ENCODE measurements at places on chromosomes 13 and 19. TPM values are rescaled to one million over a fixed set of nuclear protein-coding genes. Genes with fewer than 3 reads are reported as not detected.

Gene NLRP12
- 2.2 TPM for total RNA-seq

Gene BCL3
- total RNA-seq, result 5.6 TPM

Gene KLF1
- not detected for total RNA-seq

Gene CHAMP1
- 12.6 TPM for total RNA-seq

Gene C19orf33
- total RNA-seq, result not detected

Gene OR10H2
- total RNA-seq, result not detected

Gene CCNE1
- 4.9 TPM for total RNA-seq

Gene ONECUT3
- not detected for total RNA-seq

Gene HCST
- not detected for total RNA-seq

Gene CERS1
- 2.3 TPM for total RNA-seq

Gene CAPN12
- not detected for total RNA-seq

Gene KLK7
- total RNA-seq, result not detected

Gene FUT2
- total RNA-seq, result not detected

Gene LRRC8E
- total RNA-seq, result 1.3 TPM

Gene ZNF610
- total RNA-seq, result 3.3 TPM

Gene NUDT19
- total RNA-seq, result 18.2 TPM

Gene ZNF850
- 6.5 TPM for total RNA-seq

Gene BST2
- total RNA-seq, result 0.19 TPM

Gene ZIC5
- total RNA-seq, result under 0.01 TPM

Gene KHSRP
- 180 TPM for total RNA-seq

Gene YJEFN3
- total RNA-seq, result 0.48 TPM

Gene CGB8
- not detected for total RNA-seq

Gene KIR2DL1
- total RNA-seq, result not detected

Gene CCDC169
- total RNA-seq, result 4.5 TPM

Gene IGFL3
- not detected for total RNA-seq

Gene SGCG
- total RNA-seq, result not detected

Gene CKM
- not detected for total RNA-seq

Gene B9D2
- total RNA-seq, result 8.2 TPM

Gene ERICH4
- not detected for total RNA-seq

Gene LRP3
- total RNA-seq, result 4.9 TPM

Gene ZNF98
- total RNA-seq, result not detected

Gene SYCN
- not detected for total RNA-seq

Gene TNNI3
- not detected for total RNA-seq

Gene KIR3DL2
- total RNA-seq, result not detected

Gene PTGER1
- 0.19 TPM for total RNA-seq

Gene SBK2
- total RNA-seq, result not detected
